Large intestine (tissue), 12 donors: ENCODE measurements at places on chromosomes 12 and 14. TPM values are rescaled to one million over a fixed set of nuclear protein-coding genes. Genes with fewer than 3 reads are reported as not detected.

DNA sequence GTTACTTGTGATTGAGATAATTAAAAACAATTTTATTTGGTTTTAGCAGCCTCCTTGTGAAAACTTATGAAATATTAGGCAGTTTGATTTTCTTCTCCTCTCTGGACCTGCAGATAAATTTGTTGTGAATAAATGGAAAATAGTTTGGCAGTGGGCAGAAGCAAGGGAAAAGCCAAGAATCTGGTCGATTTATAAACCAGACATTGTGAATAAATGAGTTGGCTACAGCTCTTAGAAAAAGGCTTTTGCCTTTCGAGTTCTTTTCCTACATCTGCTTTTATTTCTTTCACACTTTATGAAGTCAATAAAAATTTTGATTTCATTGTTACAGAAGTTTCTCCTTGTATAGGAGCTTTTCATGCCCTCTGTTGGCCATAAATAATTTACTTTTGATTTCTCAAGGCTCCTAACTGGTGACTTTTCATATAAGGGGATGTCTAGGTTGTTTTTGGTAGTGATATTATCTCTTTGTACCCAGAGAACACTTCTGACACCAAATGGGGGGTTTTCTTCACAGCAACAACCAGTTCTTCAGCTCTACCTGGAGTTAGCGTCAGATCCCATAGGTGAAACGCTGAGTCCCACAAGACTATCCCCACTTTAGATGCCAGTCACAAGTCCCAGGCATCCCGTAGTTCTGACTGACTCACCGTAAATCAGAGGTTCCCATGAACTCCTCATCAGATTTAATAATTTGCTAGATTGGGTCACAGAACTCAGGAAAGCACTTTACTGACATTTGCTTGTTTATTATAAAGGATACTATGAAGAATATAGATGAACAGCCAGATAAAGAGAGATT, 136.5 kb upstream of the DNM1L start:
- H3K27ac ChIP-seq: no peak overlapping the region
- no peak overlapping the region for H3K4me3 ChIP-seq
- peaks cover 25% of the 10 kb centered on the region for H3K4me1 ChIP-seq
- no peaks in the 10 kb centered on the region for H3K36me3 ChIP-seq

GRCh38 chr14:22915886-22916521, 2.9 kb downstream of the RBM23 start:
- no peak overlapping the region for H3K4me3 ChIP-seq
- no peaks in the 10 kb centered on the region for H3K27me3 ChIP-seq

GRCh38 chr12:39685854-39686657, 66.5 kb upstream of the ABCD2 start:
- no peaks in the 10 kb centered on the region for H3K4me1 ChIP-seq
- DNase-seq: no peak
- no peak overlapping the region for H3K4me3 ChIP-seq
- H3K27me3 ChIP-seq: no peaks in the 10 kb centered on the region
- H3K36me3 ChIP-seq: no peaks in the 10 kb centered on the region

Gene TAS2R42
- 0.06 TPM for polyA plus RNA-seq

Gene CLEC4A
- 5.3 TPM for polyA plus RNA-seq
